ENCODE measurements at places on chromosomes 3 and 15. TPM values are rescaled to one million over a fixed set of nuclear protein-coding genes. Genes with fewer than 3 reads are reported as not detected.

DNA sequence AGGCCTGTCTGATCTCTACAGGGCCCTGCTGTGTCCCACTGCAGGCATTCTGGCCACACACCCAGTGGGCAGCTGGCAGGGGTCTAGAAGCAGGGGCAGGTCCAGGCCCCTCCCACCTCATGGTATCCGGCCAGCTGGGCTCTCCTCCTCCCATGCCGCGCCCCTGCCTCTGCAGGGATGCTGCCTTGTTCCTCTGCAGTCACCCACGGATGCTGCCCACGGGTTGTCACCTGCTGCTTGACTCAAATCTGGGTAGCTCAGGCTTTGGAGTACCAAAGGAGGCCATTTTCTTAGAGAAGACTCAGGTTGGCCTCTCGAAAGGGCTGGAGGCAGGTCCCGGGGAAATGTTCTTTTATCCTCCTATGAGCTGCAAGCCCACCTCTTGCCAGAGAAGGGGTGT, 25.0 kb downstream of the EFCAB12 start:
- DNase-seq: no peak

GRCh38 chr3:113261626-113262303, 50.4 kb downstream of the BOC start:
- no peak for DNase-seq

- peak; percentile 52 for DNase-seq
Observed at GRCh38 chr15:75030023-75030413, 6.6 kb downstream of the PPCDC start.

DNA sequence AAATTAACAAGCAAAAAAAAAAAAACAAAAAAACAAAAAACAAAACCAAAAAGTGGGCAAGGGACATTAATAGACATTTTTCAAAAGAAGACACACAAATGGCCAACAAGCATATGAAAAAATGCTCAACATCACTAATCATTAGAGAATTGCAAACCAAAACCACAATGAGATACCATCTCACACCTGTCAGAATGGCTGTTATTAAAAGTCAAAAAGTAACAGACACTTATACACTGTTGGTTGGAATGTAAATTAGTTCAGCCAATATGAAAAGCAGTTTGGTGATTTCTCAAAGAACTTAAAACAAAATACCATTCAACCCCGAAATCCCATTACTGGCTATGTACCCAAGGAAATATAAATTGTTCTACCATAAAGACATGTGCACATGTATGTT, 222.4 kb upstream of the CD96 start:
- DNase-seq: no peak

DNA sequence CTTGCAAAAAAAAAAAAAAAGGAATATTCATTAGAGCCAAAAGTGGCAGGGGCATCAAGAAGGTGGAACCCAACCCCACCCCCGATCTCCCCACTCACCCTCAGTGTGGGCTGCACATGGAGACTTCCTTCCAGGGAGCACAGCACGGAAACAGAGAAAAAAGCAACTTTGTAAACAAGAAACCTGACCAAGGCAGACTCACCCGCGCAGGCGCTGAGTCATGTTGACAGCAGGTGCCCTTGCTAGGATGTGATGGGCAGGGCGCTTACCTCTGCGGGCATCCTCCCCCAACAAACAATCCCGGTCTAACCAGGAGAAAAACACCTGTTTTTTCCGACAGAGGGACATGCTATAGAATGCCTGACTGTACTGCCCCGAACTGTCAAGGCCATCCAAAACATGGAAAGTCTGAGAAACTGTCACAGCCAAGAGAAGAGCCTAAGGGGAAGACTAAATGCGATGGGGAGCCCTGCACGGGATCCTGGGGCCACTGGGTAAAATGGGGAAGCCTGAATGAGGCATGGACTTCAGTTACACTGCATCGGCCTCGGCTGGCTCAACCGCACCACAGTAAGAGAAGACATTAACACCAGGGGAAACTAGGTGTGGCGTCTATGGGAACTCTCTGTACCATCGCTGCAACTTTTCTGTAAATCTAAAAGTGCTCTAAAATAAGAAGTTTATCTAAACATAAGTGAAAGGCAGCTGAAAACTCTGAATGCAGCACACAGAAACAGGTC, 66.7 kb upstream of the GATA2 start:
- DNase-seq: peak; percentile 42

DNA sequence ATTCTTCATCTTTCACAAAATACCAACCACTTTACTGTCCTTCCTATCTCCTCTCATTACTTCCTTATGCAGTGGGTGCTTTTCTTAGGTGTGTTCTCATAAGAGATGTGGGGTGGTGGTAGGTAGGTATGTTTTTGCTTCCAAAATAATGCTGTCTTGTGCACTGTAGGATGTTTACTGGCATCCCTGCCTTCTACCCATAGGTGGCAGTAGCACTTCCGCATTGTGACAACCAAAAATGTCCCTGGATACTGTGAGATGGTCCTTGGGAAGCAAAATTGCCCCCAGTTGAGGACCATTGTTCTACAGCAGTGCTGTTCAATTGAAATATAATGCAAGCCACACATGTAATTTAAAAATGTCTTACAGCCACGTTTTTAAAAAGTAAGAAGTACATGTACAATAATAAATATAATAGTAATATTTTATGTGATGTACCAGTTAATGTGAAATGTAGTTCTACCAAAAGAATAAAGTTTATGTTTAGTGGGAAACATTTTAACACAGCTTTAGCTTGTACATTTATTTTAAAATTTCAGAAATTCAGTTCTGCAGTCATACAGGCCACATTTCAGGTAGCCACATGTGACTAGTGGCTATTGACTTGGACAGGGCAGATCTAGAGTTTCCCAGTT, 75.2 kb downstream of the NEO1 start:
- DNase-seq: no peak

DNA sequence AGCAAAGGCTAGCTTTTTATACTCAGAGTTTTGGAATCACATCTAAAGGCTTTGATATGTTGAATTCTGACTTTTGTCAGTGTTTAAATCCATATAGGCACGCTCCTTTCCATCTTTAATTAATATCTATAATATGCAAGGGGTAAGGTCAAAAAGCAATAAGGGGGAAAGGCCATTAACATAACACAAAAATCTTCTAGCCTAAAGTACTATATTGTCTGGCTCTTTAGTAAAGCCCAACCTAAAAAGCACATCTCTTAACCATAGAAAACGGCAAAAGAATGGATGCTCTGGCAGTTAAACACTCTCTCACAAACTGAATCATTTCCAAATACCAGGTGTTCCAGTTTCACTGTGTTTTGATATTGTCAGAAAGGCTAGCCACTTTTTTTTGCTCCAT, 76.4 kb downstream of the EFL1 start:
- DNase-seq: no peak

GRCh38 chr15:25175789-25176615, 221.2 kb downstream of the SNRPN start:
- peak; percentile 32 for DNase-seq

DNA sequence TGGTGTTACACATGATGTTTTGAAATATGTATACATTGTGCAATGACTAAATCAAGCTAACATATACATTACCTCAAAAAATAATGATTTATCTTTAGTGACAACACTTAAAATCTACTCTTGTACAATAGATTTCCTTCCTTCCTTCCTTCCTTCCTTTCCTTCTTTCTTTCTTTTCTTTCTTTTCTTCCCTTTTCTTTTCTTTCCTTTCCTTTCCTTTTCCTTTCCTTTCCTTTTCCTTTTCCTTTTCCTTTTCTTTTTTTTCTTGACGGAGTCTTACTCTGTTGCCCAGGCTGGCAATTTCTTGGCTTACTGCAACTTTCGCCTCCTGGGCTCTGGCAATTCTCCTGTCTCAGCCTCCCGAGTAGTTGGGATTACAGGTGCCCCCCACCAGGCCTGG, 170.5 kb downstream of the NLGN1 start:
- DNase-seq: no peak

DNA sequence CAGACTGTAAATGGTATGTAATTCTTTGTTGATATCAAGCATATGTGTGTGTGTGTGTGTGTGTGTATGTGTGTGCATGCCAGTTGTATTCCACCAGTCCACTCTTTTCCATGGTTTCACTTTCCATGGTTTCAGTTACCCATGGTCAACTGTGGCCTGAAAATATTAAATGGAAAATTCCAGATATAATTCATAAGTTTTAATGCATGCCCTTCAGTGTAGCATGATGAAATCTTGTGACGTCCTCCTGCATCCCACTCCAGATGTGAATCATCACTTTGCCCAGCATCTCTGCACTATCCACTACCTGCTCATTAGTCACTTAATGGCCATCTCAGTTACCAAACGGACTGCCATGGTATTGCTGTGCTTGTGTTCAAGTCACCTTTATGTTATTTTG, 215.9 kb downstream of the GBE1 start:
- no peak for DNase-seq

DNA sequence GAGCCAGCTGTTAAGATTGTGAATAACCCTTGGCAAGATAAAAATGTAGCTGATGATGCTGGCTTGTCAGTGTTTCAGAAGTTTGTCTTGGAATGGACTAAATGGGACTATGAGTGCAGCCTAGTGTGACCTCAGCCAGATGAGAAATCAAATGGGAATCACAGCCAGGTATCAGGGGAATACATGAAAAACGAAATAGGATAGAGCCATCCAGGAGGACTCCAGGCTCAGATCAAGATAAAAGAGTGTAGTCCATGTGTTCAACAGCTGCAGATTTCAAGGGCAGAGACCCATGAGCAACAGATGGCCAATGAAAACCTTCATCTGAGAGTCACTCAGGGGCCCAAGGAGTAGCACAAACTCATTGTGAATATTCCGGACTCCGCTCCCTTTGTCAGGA, 1080.9 kb upstream of the CADM2 start:
- DNase-seq: no peak

GRCh38 chr3:124172283-124172682, 180.4 kb upstream of the ROPN1 start:
- no peak for DNase-seq

DNA sequence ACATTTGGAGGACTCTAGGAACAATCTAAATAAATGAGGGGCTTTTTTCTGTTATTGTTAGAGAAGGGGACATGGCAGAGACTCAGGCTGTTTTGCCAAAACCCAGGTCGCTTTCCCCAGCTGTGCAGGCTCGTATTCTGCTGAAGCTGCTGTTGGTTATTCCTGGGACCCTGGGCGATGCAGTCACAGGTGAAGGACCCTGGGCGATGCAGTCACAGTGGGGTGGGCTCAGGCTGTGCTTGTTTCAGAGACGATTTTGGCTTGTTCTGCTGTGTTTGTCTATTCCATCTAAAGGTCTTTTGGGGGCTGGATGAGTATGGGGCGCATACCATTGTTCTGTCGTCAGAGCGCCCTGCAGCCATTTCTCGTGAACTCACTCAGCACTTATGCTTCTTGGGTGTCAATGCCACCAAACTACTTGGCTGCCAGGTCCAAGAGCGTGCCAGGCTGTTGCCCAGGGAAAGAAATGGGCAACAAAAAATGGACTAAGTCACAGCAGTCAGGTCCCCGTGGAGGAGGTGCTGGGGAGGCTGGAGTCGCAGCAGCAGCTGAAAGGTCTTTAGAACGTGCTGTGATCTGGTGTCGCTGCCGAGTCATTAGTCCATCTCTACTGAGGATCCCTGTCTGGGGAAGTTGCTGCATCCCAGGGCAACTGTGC, 151.4 kb downstream of the CHDH start:
- no peak for DNase-seq

DNA sequence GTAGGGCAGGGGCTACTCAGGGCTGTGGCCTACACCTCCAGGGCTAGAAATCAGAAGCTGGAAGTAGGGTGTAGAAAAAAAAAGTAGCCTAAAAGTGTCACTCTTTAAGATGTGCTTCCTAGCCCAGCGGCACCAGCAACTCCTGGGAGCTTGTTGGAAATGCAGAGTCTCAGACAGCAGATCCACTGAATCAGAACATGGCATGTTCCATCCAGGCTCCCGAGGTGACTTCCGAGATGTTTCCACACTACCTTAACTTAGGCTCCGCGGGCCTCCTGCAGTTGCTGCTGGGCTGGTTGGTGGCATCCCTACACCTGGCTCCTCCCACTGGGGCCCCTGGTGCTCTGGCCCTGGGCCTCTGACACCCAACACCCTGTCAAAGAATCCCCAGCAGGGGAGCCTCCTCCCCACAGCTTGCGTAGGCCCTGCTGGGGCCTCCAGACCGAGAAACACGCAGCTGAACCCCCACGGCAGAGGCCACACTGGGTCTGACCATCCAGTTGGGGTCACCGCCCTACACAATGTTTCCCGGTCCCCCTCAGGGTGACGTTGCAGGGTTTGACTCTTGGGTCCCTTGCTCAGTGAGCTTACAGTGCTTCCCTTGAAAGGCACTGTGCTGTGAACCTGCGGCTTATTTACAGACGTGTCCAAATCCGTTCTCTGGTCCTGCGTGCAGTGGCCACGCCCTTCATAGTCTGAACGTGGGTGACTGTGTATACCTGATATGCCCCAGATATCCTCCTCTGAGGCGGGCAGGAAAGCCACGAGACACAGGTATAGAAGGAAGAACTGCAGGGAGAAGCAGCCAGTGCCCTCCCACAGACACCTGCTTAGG, 46.5 kb downstream of the FAM174B start:
- DNase-seq: no peak

GRCh38 chr3:169907476-169907875, 3.9 kb upstream of the SAMD7 start:
- no peak for DNase-seq

GRCh38 chr15:87610366-87610765, 646.2 kb downstream of the NTRK3 start:
- DNase-seq: no peak

DNA sequence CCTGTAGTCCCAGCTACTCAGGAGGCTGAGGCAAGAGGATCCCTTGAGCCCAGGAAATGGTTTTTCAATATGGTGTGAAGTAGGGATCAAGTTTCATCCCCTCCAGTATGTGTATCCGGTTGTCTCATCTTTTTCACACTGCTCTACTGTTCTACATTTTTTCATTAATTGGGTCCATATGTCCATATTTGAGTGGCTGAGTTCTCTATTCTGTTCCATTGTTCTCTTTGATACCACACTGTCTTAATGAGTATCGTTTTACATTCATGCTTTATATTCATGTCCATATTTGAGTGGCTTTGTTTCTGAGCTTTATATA, 81.6 kb upstream of the LRRFIP2 start:
- no peak for DNase-seq

- no peak for DNase-seq
Observed at GRCh38 chr15:90489944-90490343, 39.8 kb upstream of the CRTC3 start.

GRCh38 chr3:72044231-72044855, 259.4 kb upstream of the PROK2 start:
- DNase-seq: no peak

GRCh38 chr15:99283717-99284116, 32.4 kb downstream of the LRRC28 start:
- no peak for DNase-seq

The CCDC13 gene
- polyA plus RNA-seq: 7.0 TPM

The THSD4 gene
- 9.4 TPM for polyA plus RNA-seq

The CLPX gene
- 18.4 TPM for polyA plus RNA-seq

The GOLGA6L9 gene
- 1.3 TPM for polyA plus RNA-seq

The LIPH gene
- 3.2 TPM for polyA plus RNA-seq

The ZNF80 gene
- polyA plus RNA-seq: not detected

The PDCD7 gene
- polyA plus RNA-seq: 10.4 TPM

The WNT7A gene
- 0.13 TPM for polyA plus RNA-seq

The NAA50 gene
- 45.4 TPM for polyA plus RNA-seq

The MUSTN1 gene
- 47.8 TPM for polyA plus RNA-seq

The WDR93 gene
- 1.2 TPM for polyA plus RNA-seq

The TTBK2 gene
- 1.9 TPM for polyA plus RNA-seq

The OR5K1 gene
- not detected for polyA plus RNA-seq

The FOXB1 gene
- not detected for polyA plus RNA-seq

All from kidney (tissue), 22 donors.